Hypothalamus (tissue), 51 donors: ENCODE measurements at places on chromosomes 4 and X.

GRCh38 chr4:26692014-26692726, 108.3 kb downstream of the TBC1D19 start:
- DNase-seq: no peak

DNA sequence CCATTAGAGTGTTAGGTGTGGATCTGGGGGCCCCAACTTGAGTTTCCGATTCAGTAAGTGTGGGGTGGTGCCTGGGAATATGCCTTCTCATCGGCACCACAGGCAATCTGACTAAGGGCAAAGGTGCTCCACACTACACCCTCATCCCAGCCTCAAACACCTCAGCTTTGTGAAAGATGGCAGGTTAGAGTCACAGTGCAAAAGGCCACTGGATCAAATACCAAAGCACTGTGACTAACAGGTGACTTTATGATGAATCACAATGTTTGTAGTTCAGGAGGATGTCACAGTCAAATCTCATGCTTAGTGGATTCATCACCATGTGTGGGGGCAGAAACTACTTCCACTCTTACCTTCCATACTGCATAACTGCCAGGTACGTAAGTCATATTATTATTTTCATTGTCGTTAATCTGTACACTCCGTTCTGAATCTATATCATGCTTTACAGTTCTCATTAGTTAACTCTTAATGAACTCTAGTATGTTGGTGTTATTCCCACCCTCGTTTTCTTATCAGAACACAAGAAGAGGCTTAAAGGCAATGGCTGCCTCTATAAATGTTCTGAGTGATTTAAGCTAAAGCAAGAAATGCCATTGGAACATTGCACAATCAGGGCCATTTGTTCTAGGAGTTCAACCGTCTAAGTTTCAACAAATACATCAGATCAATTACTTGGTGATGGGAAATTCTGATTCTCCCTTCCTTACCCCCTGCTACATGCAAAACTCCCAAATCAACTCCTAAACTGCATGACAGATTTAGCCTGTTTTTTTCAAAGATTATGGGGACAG, 50.2 kb downstream of the PRKG2 start:
- no peak for DNase-seq

DNA sequence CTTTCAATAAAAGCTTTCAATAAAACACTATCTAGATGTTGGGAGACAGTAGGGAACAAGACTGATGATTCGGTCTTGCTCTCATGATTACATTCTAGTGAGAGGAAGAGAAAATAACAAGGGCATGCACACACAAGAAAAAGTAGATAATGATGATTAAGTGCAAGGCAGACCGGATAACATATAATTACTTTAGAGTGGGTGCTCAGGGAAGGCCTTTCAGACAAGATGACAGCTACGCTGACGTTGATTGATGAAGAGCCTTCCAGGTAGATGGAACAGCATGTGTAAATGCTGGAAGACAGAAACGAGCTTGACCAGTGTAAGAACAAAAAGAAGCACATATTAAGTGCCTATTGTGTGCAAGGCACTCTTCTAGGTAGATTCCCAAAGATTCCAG, 43.4 kb downstream of the TXK start:
- DNase-seq: no peak

GRCh38 chr4:100945789-100946188, 401.5 kb downstream of the PPP3CA start:
- DNase-seq: no peak

- no peak for DNase-seq
Measured at GRCh38 chr4:177555007-177555574, 112.9 kb upstream of the AGA start.

- DNase-seq: no peak
Measured at GRCh38 chr4:2991243-2991642, 27.9 kb downstream of the GRK4 start.

DNA sequence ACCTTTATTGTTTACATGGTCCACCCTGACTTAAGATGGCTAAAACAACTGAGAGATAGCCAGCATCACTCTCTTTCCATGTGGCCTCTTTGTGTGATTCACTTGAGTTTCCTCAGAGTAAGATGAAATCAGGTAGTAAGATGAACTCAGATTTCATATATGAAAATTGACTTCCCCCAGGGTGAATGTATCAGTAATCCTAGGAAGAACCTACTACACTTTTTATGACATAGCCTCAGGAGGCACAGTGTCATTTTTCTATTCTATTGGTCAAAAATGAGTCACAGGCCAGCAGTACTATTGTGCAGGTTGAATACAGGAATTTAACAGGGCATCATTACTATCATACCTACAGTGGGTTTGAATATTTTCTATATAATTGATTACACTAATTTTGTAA, 14.6 kb upstream of the SULT1E1 start:
- no peak for DNase-seq

DNA sequence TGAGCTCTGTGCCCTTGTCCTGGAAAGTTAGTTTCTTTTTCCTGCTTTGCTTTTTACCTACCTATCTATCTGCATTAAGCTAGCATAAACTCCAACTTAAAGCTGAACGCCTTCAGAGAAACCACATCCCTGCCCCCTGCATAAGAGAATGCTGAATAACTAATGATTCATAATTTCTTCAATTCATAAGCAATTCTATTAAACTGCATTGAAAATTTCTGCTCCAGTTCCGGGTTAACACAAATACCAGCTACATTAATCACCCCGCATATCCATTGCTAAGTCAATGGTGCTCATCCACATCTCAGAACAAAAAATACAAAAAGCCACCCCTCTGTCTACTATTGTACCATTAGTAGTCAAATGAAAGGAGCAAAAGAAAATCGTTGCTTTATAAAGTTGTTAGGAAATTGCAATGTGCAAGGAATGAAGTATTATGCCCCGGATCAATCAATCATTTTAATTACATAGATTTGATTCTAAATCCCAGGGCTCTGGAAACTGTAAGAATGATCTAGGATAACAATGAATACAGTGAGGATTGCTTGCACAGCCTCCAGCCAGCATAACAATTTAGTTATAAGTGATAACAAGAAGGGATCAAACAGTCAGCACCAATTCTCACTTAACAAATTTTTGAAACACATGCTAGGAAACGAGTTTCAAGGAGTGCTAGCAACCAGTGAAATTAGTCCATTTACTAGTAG, 106.8 kb downstream of the ELOVL6 start:
- no peak for DNase-seq
